Heart right ventricle (tissue), 16 donors: ENCODE measurements at places on chromosomes 12 and 14. TPM values are rescaled to one million over a fixed set of nuclear protein-coding genes. Genes with fewer than 3 reads are reported as not detected.

GRCh38 chr12:132524405-132524804 is 34.5 kb downstream of the FBRSL1 start:
- H3K27me3 ChIP-seq, result no peaks in the 10 kb centered on the region
- H3K4me3 ChIP-seq, result no peak overlapping the region
- DNase-seq, result no peak
- peaks cover 39% of the 10 kb centered on the region for H3K4me1 ChIP-seq
- peaks cover 8% of the 10 kb centered on the region for H3K36me3 ChIP-seq

DNA sequence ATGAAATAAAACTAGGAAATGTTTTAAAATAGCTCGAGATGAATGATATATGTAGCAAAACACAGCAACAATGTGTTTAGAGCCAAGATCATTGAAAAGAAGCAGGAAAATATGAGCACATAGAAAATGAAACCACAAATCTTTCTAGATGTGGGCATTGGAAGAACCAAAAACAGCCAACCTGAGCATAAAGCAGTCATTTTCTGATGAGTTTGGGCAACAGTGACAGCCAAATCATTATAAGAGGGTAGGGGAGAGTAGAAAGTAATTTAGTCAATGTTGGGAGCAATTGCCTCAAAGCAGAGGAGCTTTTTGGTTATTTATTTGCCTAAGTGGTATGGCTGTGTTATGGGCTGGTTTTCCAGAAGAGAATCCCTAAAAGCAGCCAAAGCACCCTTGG is 8.8 kb upstream of the BICDL1 start:
- DNase-seq, result no peak
- no peaks in the 10 kb centered on the region for H3K4me1 ChIP-seq
- H3K27ac ChIP-seq, result no peak overlapping the region
- H3K4me3 ChIP-seq, result no peak overlapping the region
- no peaks in the 10 kb centered on the region for H3K36me3 ChIP-seq
- peaks cover 66% of the 10 kb centered on the region for H3K27me3 ChIP-seq

GRCh38 chr12:57224973-57225679 is 4.4 kb upstream of the SHMT2 start:
- H3K27ac ChIP-seq, result no peak overlapping the region
- H3K36me3 ChIP-seq, result no peaks in the 10 kb centered on the region
- peaks cover 12% of the 10 kb centered on the region for H3K4me1 ChIP-seq
- H3K27me3 ChIP-seq, result peaks cover 71% of the 10 kb centered on the region
- H3K4me3 ChIP-seq, result no peak overlapping the region

DNA sequence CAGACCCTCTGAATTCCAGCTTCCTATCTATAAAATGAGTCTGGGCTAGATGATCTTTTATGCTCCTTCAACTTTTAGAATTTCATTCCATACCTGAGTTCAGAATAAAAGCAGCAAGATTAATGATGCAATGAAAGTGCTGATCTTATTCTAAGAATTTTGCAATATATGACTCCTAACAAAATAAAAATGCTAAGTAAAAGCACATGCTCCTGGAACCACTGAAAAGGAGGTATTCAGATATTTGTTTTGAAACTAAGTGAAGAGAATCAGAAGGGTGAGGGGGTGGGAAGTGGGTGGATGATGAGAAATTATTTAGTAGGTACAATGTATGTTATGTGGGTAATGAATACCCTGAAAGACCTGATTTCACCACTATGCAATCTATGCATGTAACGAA is 216.6 kb downstream of the PTPRO start:
- no peaks in the 10 kb centered on the region for H3K4me1 ChIP-seq
- no peaks in the 10 kb centered on the region for H3K36me3 ChIP-seq
- no peak for DNase-seq
- H3K27me3 ChIP-seq, result no peaks in the 10 kb centered on the region
- no peak overlapping the region for H3K4me3 ChIP-seq

DNA sequence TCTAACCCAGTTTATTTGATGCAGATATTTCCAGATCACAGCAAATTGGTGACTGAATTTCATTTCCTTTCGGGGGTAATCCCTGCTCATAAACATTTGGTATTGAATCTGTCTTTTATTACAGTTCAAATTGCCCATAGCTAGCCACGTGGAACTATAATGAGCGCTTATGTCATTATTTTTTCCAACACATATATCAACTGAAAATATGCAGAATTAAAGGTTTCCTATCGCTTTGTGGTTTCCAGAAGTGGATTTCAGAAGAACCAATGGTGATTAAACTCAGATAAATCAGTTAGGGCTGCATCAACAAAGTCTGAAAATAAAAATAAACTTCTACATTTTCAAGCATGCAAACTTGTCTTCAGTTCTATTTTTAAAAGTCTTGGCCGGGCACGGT is 111.9 kb downstream of the PIK3C2G start:
- H3K36me3 ChIP-seq, result no peaks in the 10 kb centered on the region
- no peak overlapping the region for H3K4me3 ChIP-seq
- no peak for DNase-seq
- no peak overlapping the region for H3K27ac ChIP-seq
- no peaks in the 10 kb centered on the region for H3K27me3 ChIP-seq

DNA sequence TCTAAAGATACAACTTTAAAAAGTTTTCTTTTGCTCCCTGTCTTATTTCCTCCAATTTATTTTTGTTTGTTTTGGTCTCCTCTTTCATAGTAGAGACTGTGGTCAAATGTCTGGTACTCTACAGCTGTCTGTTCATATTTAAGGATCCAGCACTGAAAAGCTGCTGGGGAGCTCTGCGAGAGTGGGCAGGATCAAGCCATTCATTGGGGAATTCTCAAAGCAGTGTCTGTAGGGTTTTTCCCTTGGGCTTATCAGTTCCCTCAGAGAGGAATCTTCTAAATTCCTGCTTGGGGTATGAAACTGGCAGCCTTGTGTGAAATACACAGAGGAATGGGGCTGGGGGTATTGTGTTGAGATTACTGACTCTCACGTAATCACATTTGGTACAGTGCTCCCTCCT is 52.3 kb downstream of the FNTB start:
- no peak overlapping the region for H3K27ac ChIP-seq
- H3K27me3 ChIP-seq, result no peaks in the 10 kb centered on the region
- peaks cover 29% of the 10 kb centered on the region for H3K4me1 ChIP-seq
- peaks cover 50% of the 10 kb centered on the region for H3K36me3 ChIP-seq
- no peak overlapping the region for H3K4me3 ChIP-seq

ASCL1 gene
- not detected for total RNA-seq
